ENCODE measurements at places on chromosomes 7 and 10. TPM values are rescaled to one million over a fixed set of nuclear protein-coding genes. Genes with fewer than 3 reads are reported as not detected.
A peak's percentile ranks its signal among the peaks of the same experiment; 100 is the strongest.

Gene COL17A1
- 2.3 TPM for total RNA-seq

Gene OR6B1
- total RNA-seq, result not detected

Gene SLC13A4
- total RNA-seq, result 3.3 TPM

Gene BAIAP2L1
- 1.1 TPM for total RNA-seq

Gene PIK3CG
- total RNA-seq, result not detected

Gene IL15RA
- total RNA-seq, result 2.1 TPM

Gene ARHGEF35
- 1.1 TPM for total RNA-seq

Gene TRAPPC14
- 3.5 TPM for total RNA-seq

Gene DRGX
- total RNA-seq, result not detected

DNA sequence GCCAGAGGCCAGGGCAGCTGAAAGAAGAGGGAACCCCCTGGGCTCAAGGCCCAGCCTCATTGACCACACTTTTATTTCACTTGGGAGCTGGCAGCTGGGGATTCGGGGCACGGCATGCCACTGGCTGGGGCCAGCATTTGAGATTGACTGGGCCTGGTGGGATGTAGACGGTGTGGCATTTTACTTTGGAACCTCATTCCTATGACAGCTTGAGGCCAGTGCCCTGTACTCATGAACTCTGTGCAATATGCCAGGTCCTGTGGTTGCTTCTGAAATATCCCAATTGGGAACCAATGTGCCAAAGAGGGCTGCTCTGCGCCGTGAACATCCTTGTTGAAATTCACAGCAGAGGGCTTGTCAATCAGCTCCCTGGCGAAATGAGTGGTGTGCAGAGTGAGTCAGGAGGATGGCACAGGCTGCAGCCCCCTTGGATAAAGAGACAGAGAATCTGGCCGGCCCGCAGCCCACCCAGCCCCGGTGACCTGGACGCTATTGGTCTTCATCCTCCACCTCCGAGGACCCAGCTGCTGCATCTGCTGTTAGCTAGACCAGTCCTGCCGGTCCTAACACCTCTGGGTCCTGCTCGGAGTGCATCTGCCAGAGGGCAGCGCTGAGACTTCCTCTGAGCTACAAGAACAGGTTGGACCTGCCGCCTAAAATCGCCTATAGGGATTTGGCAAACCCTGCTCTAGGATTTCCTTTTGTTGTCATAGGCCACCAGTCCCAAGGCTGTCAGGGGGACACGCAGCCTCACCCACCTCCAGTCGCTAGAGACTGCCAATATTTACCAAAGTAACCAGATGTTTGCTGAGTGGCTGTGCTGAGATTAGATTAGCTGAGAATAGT lies 58.0 kb downstream of the PRKAG2 start:
- no peak for DNase-seq

DNA sequence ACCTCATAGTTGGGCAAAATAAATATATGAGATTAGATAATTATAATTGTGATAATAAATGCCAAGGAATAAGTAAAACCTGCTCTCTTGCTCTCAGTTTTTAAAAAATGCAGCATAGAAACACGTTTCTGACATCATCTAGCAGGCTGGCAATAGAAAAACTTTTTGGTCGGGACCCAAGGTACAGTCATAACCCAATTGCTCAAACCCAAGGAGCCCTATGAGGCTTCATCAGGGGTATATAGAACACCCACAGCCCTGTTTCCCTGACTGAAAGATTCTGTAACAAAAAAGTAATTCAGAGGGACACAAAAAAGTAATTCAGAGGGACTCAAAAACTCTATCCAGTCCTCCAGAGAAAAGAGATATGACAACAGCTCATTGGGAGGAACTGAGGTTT lies 3.8 kb downstream of the PDE1C start:
- peak; percentile 26 for DNase-seq

GRCh38 chr10:132506711-132507408 lies 30.7 kb upstream of the INPP5A start:
- DNase-seq, result peak; percentile 76

GRCh38 chr7:35551321-35552081 lies 143.4 kb downstream of the HERPUD2 start:
- DNase-seq, result no peak

DNA sequence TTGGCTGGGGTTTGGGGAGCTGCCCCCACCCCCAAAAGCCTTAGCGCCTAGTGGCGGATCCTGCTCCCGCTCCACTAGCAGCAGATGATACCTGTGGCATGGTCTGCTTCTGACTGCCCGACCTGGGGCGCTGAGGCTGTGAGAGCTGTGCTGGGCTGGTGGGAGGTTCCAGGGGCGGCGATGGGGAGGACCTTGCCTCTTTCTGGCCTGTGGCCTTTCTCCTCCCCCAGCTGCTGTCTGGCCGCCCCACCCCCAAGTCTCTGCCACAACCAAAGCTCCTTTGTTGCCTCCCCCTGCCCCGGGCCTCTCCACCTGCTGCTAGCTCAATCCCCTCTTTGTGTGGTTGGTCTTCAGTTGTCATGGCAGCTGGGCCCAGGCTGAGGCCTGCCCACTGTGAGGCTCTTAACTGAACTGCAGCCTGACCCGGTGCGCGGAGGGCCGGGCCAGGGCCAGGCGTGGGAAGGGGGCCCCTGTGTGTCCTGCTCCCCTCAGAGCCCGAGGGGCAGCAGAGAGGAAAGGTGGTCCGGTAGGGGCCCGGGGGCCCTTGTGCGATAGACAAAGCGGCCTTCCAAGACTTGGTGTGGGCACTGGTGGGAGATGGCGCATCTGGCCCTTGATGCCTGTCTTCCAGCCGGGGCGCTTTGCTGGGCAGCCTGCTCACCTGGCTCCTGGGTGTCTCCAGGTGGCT lies 4.7 kb downstream of the ZNF775 start:
- DNase-seq, result no peak
